SK-N-MC (cell line): ENCODE measurements at places on chromosomes 4 and X.

- DNase-seq = no peak
Observed at GRCh38 chr4:77036206-77036605, 39.6 kb downstream of the CCNI start.

- DNase-seq = no peak
Observed at GRCh38 chrX:107507093-107507743, 57.8 kb downstream of the FRMPD3 start.

DNA sequence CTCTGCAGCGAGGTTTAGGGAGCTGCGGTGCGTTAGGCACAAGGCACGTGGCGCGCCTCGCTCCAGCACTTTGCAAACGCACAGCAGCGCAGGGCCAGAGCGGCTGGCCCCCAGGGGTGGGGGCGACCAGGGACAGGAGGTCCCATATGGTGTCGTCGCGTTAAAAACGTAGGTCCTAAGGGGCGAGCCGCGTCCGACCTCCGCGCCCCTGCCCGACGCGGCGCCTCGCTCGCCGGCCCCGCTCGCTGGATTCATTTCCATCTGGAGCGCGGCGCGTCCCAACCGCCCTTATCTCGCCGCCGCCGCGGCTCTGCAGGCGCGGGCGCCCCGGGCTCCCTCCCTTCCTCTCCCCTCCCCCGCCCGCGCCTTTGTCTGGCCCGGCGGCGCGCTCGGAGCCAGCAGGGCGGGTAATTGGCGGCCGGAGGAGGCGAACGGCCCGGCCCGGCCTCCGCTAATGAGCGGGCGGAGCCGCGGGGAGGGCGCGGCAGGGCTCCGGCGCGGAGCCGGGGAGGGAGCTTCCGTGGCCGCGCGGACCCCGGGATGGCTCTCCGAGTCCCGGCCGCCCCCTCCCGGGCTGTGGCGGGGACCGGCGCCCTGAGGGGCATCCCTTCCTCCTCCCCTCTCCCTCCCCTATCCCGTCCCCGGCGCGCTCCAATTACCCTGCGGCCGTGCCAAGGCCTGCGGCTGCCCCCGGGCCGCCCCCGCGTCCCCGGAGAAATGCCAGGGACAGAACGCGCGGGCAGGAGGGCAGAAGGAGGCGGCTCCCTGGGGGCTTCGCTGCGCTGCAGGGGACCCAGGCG, 409.0 kb downstream of the BCOR start:
- DNase-seq = no peak

DNA sequence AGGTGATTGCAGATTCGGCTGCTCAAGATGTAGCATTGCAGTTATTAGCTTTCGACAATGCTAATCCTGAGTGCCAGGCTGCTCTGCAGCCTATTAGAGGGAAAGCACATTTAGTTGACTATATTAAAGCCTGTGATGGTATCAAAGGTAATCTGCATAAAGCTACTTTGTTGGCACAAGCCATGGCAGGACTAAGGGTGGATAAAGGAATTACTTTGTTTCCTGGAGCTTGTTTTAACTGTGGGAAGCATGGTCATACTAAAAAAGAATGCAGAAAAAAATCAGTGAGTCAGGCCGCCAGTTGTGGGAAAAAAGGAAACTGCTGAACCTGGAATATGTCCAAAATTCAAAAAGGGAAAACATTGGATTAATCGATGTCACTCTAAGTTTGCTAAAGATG, 154.9 kb upstream of the TECRL start:
- no peak for DNase-seq

- no peak for DNase-seq
Observed at GRCh38 chr4:147780137-147780777, 48.4 kb downstream of the ARHGAP10 start.

GRCh38 chrX:19682712-19683331, 167.5 kb upstream of the MAP3K15 start:
- peak; percentile 70 for DNase-seq

GRCh38 chr4:26044983-26045382, 131.0 kb downstream of the SMIM20 start:
- DNase-seq = no peak

- no peak for DNase-seq
Observed at GRCh38 chr4:145743641-145744040, 63.7 kb downstream of the C4orf51 start.
